ENCODE measurements at places on chromosomes 4 and X.

DNA sequence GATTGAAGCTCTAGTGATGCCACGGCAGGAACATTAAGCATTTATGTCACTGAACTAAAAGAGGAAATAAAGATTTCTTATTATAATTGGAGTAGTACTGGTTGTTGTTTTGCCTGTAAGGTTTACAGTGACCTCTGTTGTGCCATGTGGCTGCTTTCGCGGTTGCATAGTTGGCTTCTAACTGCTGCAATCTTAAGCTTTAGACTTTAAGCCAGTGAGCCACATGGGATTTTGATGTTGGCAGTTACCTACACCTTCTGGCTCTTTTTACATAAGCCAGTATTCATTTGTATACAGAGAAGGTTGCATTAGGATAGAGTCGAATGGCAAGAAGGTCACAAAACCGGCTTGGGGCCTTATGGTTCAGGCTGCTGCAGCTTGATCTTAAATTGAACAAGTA is 1311.6 kb downstream of the RAPGEF2 start:
- DNase-seq, result no peak

GRCh38 chr4:90130076-90130475 is 2.9 kb downstream of the CCSER1 start:
- DNase-seq, result no peak

- DNase-seq, result no peak
Observed at GRCh38 chrX:39689376-39690104, 408.2 kb downstream of the BCOR start.

DNA sequence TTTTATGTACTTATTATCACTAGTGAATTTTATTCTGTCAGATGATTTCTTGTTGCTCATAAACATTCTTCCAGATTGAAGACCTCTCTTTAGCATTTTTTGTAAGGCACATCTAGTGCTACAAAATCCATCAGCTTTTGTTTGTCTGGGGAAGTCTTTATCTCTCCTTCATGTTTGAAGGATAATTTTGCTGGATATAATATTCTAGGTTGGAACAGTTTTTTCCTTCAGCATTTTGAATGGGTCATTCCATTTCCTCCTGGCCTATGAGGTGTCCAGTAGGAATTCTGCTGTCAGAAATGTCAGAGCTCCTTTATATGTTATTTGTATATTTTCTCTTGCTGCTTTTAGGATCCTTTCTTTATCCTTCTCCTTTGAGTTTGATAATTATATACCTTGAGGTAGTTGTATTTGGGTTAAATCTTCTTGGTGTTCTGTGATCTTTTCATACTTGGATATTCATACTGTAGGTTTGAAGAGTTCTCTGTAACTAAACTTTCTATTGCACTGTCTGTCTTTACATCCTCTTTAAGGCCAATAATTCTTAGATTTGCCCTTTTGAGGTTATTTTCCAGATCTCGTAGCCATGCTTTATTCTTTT is 58.3 kb downstream of the PTPN13 start:
- no peak for DNase-seq

GRCh38 chrX:48831136-48831908 is 4.1 kb downstream of the PCSK1N start:
- DNase-seq, result no peak

DNA sequence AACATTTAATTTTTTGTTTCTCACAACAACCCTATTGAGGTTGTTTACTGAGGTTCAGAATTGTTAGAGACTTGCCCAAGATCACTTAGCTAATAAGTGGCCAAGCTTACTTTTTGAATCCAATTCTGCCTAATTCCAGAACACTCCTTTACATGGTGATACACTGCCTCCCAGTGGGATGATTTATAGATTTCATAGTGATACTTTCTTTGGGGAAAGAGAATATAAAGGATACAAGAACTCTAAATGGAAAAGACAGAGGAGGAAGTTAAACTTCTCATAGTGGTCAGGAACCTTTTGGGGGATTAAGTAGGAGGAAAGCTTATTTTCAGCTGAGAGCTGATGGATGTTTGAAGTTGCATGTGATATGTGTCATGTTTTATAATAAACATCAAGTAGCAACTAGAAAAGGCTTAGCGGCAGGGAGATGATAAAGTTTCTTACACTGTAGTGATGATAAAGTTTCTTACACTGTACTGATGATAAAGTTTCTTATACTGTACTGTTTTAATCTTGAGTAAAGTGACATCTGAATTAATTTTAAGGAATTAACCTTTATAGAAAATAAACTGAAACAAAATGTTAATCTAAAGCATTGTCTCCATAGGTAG is 15.3 kb downstream of the STAG2 start:
- DNase-seq, result no peak

GRCh38 chr4:63901304-63901703 is 507.9 kb downstream of the TECRL start:
- no peak for DNase-seq

GRCh38 chr4:73607375-73608033 is 12.7 kb downstream of the RASSF6 start:
- no peak for DNase-seq

DNA sequence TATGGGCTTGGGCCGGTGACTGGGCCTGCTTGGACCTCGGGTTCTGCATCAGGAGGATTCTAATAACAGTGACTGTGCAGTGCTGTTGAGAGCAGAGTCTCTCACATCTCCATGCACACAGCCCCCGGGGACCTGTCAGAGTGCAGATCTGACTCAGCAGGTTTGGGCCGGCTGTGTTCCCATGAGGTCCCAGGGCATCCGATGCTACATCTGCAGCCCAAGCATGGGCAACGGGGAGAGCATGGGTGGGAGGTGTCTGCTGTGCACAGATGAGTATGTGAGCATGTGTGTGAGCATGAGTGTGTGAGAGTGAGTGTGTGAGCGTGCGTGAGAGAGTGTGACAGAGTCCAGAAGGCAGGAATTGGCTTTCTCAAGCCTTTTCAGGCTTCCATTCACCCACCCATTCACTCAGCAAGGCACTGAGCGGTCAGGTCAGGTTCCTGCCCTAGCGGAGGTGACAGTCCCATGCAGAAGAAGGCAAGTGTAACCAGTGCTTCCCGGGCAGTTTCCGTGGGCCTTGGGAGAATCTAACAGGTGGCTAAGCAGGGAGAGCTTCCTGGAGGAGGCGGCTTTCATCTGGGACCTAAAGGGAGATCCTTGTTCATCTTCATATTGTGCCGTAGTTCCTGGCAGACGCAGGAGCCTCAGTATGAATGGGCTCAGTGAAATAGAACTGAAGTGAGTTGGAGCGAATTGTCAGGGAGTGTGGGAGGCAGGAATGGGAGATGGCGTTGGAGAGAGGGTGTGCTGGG is 62.6 kb downstream of the SORCS2 start:
- peak; percentile 41 for DNase-seq

GRCh38 chr4:48262926-48263325 is 6.7 kb downstream of the TEC start:
- no peak for DNase-seq

GRCh38 chr4:171644430-171645057 is 168.7 kb upstream of the GALNTL6 start:
- no peak for DNase-seq

- no peak for DNase-seq
Observed at GRCh38 chr4:62288808-62289541, 1088.8 kb downstream of the ADGRL3 start.

- no peak for DNase-seq
Observed at GRCh38 chrX:20393944-20394343, 127.2 kb upstream of the RPS6KA3 start.

DNA sequence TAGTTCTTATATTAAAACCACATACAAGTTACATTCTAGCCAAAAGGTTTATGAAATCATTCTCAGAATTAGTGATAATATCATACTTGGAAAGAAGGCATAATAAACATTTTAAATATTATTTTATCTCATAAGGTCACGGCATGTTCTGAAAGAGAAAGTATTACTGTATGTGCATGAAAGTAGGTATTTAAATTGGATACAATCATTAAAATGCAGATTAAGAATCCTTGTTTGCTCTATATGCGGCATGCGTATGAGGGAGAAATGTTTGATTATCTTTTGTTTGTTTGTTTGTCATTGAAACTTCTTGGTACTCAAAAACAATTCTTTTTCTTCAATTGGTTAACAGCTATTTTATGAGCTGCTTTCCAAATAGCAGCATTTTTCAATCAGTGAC is 183.9 kb upstream of the TLL1 start:
- DNase-seq, result no peak

DNA sequence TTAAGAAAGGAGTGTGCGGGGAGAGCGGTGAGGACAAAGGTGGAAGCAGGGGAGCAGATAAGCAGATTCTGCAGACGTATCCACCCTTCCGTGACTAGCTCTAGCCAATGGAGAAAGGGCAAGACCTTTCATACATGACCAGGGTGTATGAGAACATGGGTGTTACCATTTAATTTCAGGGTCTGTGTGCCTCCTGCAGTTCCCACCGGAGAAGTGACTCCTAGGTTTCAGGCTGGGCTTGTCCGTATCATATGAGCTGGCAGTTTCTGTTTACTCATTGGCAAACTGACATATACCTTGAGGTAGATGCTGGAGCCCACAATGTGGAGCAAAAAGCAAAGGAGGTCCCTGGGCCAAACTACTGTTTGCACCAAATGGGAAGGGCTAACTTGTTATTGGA is 6.8 kb downstream of the RBM47 start:
- DNase-seq, result no peak

DNA sequence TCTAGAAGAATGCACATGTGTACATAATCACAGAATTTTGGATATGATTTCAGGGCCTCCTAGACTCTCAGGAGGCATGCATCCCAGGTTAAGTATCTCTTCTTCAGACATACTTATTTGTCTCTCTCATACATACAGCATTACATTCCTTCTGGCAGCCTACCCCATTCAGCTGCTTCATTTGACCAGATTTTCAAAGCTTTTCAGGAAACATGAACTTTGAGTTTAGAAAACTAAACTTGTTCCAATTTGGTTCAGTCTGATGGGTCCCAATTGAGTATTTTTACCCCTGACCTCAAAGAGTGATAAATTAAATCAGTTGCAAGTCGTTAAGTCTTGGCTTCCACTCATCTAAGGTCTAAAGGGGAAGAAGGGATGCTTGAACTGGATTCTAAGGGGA is 330.9 kb downstream of the ARHGAP24 start:
- no peak for DNase-seq
